ENCODE measurements at places on chromosomes 11 and 22.

DNA sequence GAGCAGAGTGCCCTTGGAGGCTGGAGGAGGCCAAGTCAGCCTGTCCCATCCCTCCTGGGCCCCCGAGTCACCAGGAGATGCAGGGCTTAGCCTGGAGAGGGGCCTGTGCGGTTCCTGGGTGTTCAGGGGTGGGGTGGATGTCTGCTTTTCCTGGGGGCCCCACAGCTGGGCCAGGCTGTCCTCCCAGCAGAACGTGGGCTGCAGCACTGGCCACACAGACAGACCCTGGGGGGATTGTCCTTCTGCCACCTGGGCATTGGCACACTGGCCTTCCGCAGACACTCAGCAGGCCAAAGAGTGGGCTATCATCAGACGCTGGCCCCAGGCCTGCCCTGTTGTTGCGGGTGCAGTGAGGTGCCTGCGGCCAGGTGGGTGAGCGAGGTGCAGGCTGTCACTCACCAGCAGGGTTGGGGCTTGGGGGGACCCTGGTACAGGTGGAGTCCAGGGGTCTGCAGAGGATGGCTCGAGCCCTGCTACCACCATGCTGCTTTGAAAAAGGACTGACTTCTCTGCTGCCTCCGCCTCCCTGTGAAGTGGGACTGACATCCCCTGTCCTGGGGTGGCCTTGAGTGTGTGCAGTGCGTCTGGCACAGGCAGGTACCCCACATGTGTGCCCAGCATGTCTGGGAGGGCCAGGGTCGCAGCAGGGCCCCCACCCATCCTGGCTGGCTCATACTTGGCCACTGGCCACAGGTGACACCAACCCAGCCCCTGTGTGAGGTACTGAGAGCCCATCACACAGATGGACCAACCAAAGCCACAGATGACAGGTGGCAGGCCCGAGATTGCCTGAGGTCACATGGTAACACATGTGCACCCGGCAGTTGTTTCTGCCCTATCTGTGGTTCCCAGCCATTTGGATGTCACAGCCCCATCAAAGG, 39.0 kb upstream of the KCNQ1OT1 start:
- DNase-seq: no peak

DNA sequence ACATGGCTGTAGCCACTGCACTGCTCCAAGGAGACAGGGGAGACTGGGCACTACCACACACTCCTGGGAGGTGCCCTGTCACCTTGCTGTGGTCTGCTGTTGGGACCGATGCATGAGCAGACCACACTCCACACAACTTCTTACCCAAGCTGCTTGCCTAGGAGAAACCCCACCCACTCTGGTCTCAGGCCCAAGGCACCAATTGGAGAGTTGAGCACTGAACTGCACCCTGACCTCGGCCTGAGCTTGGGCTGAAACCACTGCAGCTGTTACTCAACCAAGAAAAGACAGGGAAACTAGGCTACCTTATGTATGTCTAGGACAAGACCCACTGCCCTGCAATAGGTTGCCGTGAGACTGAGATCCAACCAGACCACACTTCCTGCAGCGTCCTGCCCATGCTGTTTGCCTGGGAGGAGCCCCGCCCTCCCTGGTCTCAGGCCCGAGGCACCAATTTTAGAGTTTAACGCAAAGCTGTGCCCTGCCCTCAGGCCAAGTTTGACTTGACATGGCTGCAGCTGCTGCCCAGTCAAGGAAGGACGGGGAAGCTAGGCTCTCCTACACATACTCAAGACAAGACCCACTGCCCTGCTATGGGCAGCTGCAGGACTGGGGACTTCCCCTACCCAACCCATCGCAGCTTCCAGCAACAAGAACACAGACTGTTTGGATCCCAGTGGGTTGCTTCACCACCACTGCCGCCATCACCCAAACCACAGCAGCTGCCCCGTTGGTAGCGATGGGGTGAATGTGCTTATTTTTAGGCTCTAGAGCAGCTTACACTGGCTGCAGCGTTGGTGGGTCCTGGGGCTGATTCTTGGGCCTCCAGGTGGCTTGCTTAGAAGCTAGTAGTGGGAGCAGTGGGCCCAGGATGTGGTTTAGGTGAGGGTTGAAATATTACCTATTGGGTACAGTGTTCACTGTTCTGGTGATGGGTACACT, 66.8 kb downstream of the BRD1 start:
- no peak for DNase-seq

DNA sequence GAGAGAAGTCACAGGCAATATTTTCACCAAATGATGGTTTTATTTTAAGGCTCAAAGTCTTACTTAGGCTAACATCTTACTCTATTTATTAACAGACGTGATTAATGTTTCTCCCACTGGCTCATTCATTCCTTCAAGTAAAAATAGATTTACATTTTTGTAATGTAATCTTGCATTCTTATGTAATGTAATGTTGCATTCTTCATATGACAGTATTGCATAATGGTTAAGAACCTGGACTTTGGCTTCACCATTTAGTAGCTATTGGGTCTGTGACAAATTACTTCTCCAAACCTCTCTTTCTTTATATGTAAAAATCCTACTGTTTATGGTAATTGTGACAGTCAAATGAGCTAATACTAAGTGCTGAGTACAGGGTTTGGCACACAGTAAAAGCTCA, 3.3 kb upstream of the DIXDC1 start:
- DNase-seq: no peak

DNA sequence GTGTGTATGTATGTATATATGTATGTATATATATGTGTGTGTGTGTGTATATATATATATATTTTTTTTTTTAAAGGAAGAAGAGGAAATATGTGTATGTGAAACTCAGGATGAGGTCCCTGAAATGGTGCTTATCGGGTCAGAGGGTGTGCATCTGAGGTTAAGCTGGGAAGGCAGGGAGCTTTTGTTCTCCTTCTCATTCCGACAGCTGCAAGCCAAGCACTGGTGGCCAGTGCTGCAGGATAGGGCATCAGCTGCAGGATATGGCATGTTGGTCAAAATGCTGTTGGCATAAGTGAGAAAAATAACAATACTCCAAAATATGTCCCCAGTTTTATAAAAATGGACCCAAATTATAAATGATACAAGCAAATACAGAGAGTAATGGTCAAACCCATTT, 7.4 kb downstream of the SNRPD3 start:
- no peak for DNase-seq

GRCh38 chr11:68038718-68039525, at the start of gene TCIRG1:
Gene TCIRG1, plus strand, starts transcription at chr11:68039025. Its CDS starts 2,247 bp downstream, at chr11:68041272.
- peak; percentile 73 for DNase-seq
